ENCODE measurements at places on chromosomes 12 and 14. TPM values are rescaled to one million over a fixed set of nuclear protein-coding genes. Genes with fewer than 3 reads are reported as not detected.

DNA sequence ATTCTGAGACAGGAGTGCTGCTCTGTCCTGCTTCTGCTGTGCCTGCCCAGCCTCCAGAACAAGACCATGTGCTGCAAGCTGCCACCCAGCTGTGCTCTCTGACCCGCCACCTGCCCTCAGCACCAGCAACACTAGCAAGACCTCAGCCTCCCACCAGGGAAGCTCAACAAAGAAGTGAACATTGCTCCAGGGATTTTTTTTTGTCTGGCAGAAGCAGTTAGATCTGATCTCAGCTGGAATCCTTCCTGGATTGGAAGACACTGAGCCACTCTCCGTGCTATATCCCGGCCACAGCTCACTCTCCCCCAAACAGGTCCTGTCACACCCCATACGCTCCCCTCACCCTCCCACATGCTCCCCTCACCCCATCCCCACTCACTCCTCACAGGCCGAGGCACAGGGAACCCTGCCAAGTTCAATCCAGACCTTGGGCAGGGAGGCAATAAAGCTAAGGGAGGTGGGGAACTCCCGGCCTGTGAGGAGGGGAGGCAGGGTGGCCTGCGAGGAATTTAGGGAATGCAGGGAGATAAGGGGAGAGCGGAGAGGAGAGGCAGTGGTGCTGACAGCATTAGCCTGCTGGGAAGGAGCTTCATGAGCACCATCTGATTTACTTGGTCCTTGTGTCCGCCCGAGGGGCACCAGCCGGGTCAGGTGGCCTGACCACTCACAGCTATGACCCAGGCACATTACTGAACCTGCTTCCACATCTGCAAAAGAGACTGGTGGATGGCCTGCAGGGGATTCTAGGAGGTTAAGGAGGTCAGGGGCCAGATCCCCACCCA lies 29.7 kb downstream of the CCDC85C start:
- DNase-seq: peak; percentile 67

DNA sequence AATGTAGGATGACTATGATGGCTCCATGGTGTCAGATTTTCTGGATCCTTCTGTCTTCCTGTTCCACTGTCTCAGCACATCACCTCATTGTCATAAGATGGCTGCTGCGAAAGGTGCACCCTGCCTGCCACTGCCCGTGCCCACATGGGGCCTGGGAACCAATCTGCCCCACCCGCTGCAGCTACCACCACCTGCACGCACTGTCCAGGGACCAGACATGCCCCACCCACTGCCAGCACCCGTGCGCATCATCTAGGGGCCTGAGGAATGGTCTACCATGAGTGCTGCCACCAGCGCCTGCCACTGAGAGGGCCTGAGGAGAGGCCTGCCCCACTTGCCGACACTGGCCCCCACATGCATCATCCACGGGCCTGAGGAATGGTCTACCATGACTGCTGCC lies 23.8 kb downstream of the CYP46A1 start:
- no peak for DNase-seq

DNA sequence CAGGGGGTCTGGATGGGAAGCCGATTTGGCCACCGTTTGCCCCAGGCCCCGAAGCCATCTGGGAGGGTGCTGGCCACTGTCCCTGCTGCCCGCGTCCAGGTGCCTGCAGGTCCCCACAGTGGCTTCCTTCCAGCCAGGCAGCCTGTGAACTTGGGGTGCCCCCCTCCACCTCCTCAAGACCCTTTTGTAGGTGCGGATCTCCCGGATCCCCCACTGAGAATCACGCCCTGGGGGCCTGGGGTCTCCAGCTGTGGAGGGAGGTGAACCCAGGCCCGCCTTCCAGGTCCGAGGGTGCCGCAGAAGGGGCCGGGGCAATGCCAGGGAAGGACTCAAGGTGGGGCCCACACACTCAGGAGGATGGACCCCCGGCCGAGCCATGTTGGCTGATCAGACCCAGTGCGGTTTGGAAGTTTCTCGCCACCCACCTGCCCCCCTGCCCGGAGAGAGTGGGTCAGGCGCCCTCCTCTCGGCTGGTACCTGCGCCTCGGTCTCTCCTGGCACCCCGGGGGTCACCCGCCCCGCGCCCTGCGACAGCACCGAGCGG lies 1.7 kb downstream of the MMP17 start:
- no peak for DNase-seq

DNA sequence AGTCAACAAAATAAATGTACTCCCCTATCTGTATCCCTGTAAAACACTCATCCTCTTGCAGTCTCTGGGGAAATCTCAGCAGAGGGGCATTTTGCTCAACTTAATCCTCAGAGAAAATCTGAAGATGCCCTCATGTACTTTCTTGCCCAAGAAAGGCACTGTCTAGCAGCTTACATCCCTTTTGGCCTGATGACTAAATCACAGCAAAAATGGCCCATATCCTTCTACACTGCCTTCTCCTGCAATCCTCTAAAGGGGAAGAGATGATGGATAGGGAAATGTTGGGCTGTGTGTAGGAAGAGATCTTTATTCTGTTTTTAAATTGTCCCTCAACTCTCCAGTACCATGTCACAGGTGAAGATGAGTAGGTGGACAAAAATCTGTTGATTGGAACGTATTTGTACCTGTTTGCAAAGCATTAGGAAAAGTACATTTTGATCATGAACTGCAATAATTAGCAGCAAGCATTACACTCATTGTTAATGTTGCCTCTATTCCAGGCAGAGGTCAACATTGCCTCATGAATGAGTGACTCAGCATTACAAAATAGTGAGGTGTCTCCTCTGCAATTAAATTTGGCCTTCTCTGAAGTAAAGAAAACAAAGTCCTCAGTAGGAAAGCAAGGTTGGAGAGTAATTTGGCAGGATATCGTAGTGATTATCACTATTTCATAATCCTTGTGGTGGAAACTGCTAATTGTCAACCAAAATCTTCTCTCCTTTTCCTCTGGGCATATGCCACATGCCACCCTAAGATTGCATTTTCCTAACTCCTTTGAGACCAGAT lies 172.4 kb upstream of the CAND1 start:
- DNase-seq: no peak

The FOXN3 gene
- 54.1 TPM for polyA plus RNA-seq

Measured in left lung (tissue), 14 donors.